ENCODE measurements at places on chromosomes 2 and 18. TPM values are rescaled to one million over a fixed set of nuclear protein-coding genes. Genes with fewer than 3 reads are reported as not detected.

- DNase-seq: peak; percentile 69
These were observed 22.4 kb upstream of the TOGARAM2 start for GRCh38 chr2:28958689-28959088.

GRCh38 chr18:5107988-5108387 lies 89.1 kb downstream of the AKAIN1 start:
- DNase-seq: no peak

DNA sequence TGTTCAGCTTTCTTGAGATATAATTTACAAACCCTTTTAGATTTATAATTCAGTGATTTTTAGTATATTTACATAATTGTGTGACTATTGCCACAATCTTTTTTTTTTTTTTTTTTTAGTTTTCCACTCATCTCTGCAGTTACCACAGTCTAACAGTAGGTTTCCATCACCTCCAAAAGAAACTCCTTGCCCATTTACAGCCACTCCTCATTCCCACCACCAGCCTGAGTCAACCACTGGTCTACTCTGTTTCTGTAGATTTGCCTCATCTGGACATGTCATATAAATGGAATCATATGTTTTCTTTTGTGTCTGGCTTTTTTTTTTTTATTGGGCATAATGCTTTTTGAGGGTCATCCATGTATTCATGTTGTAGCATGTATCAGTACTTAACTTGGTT lies 16.1 kb downstream of the MTX2 start:
- DNase-seq: no peak

DNA sequence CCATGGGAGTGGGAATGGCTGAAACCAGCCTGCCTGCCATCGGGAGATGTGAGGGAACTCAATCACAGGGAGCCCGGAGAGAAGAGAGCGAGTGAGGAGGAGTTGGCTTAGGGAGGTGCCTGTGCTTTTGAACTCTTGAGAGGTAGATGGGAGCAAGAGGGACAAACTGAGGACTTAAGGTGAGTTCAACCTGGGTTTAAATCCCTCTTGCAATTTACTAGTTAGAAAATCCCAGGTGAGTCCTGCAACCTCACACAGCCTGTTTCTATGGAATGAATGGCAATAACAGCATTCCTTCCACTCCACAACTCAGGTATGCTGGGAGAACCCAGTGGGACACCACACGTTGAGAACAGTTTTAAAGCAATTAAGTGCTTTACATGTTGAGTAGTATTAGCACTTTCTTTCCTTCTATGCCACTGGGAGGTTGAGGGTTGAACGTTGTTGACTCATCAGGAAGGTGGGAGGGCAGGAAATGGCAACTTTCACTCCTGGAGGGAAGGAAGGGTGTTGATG lies 57.3 kb downstream of the VIT start:
- DNase-seq: no peak

DNA sequence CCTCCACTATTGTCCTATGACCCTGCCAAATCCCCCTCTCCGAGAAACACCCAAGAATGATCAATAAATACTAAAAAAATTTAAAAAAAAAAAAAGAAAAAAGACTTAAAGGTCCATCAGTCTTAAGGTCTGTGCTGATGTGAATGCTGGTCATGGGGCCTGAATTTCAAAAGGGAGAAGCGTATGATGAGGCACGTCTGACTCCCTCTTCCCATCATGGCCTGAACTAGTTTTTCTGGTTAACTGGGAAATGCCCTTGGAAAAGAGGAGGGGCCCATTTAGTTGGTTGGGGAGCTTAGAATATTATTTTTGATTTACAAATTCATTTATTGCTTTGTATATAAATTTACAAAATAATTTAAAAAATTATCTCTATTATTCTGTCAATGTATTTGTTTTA lies 291.0 kb upstream of the CDH19 start:
- DNase-seq: no peak

DNA sequence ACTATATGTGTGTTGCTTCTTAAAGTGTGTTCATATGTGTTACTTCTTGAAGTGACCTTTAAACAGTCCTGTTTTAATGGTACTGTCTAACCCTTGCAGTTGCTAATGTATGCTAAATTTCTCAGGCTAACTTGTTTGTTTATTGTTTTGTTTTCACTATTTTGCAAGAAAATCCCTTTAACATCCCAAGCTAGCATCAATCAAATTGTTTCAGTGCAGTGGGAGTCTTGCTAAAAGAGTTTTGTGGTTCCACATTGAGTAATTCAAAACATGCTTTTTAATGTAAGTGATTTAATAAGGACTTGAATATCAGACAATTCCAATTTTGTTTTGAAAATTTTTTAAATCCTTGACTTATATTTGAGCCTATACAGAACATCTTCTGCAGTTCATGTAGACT lies 3.6 kb downstream of the SH3RF3 start:
- no peak for DNase-seq

DNA sequence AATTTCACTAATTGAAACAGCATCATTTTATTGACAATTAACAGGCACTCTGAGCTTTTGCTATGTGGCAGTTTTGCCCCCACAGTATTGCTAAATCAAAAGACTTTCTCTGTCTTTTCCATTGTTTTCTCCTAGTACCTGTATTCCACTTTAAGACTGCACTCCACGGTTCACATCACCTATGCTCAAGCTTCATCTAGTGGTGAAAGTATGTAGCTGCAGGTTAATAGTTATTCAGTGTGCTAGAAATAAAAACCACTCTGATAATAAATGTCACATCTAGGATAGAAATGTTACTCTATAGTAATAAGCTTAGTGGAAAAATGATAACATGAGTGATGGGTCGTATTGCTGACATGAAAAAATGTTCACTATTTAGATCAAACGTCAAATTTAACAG lies 24.6 kb downstream of the ARL6IP6 start:
- peak; percentile 19 for DNase-seq

DNA sequence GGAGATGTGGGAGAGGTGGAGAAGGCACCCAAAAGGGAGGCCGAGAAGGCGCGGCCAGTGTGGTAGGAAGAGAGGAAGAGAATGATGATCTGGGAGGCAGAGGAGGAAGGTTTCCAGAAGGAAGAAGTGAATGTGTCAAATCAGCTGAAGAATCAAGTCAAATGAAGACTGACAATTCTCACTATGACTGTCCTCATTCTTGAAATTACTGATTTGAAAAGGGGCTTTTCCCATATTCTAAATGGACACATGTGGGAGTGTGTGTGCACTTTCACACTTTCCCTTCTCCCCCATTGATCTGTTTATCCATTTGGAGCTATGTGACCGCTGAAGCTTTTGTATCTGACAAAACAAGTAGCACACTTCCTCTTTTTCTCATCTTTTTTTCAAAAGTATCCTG lies 6.1 kb downstream of the AFF3 start:
- no peak for DNase-seq

MOGAT1 gene
- not detected for total RNA-seq

SLC4A3 gene
- 6.9 TPM for total RNA-seq

DNA sequence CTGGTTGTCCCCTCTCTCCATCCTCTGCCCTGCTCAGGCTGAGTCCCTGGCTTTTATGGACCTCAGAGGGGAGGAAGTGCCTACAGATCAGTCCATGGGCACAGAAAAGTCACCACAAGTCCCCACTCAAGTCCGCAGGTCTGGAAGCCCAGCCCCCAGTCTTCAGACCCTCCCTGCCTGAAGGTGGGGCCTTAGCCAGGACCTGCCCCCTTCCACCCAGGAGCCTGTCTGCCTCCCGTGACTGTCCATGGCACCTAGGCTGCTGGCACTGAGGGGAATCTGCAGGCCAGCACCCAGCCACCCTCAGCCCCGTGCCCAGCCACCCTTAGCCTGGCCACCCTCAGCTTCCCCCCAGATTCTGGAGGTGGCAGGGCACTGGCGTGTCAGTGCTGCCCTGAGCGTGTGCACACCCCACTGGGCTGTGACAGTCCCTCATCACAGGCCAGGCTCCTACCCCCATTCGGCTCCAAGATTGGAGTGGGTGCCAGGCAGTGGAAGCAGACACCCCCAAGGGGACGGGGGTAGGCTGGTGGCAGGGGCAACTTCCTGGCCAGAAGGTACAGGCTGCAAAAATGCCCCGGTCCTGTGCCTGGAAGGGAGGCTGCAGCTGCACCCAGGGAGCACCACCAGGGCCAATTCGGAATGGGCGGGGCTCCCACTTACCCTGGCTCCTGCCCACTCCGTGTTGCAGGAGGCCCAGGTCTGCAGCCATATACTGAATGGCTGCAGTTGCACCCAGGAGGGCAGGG lies 154.7 kb upstream of the RMP24 start:
- DNase-seq: peak; percentile 15

HJURP gene
- 84.5 TPM for total RNA-seq

DNA sequence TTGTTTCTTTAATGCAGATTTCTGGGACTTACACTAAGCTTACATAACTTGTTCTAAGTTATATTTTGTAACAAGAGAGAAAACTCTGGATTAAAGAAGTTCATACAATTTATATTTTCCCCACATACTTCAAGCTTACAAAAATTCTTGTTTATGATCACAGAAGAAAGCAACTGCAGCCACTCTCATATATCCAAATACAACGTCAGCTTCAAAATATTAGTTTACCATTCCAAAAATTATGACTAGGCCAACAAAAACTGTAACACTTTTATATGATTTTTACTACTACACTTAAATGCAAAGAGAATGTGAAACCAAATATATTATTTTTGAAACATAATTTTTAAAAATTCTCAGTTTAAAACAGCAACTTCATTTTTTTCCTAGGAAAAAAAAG lies 30.9 kb downstream of the LPIN2 start:
- DNase-seq: no peak

KCNG2 gene
- total RNA-seq: 0.14 TPM

RAPGEF4 gene
- total RNA-seq: 0.69 TPM

GRCh38 chr18:25275412-25276001 lies 76.5 kb downstream of the ZNF521 start:
- DNase-seq: no peak

RUFY4 gene
- total RNA-seq: not detected

PID1 gene
- 1.5 TPM for total RNA-seq

DIPK1C gene
- total RNA-seq: 0.22 TPM

DNA sequence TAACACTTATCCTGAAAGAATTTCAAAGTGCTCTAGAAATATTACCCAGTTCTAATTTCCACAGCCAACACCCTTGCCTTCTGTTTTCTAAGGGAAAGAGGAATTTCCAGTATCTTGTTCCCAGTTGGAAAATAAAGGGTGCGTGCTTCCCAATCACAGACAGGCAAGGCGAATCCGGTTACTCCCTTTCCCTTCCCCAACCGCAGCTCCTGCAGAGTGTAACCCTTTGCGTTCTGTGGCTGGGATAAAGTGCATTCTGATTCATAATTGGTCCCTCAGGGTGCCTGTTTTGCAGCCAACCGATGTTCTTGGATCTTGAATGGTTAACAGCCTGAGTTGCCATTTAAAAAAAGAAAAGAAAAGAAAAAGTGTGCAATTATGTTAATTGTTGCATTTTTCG lies 40.6 kb upstream of the PGAP1 start:
- DNase-seq: no peak

GRCh38 chr2:4588606-4589005 lies 885.2 kb downstream of the DCDC2C start:
- no peak for DNase-seq

SPDYA gene
- total RNA-seq: 0.28 TPM

GAREM1 gene
- 4.9 TPM for total RNA-seq

GRCh38 chr2:215218587-215219577 lies 80.5 kb upstream of the ABCA12 start:
- no peak for DNase-seq

SRD5A2 gene
- 0.04 TPM for total RNA-seq

- DNase-seq: no peak
These were observed 132.6 kb downstream of the VWC2L start for GRCh38 chr2:214543386-214543955.

CTNNA2 gene
- total RNA-seq: 2.6 TPM

GRCh38 chr2:230127195-230127594 lies 58.5 kb upstream of the SLC16A14 start:
- DNase-seq: no peak

DNA sequence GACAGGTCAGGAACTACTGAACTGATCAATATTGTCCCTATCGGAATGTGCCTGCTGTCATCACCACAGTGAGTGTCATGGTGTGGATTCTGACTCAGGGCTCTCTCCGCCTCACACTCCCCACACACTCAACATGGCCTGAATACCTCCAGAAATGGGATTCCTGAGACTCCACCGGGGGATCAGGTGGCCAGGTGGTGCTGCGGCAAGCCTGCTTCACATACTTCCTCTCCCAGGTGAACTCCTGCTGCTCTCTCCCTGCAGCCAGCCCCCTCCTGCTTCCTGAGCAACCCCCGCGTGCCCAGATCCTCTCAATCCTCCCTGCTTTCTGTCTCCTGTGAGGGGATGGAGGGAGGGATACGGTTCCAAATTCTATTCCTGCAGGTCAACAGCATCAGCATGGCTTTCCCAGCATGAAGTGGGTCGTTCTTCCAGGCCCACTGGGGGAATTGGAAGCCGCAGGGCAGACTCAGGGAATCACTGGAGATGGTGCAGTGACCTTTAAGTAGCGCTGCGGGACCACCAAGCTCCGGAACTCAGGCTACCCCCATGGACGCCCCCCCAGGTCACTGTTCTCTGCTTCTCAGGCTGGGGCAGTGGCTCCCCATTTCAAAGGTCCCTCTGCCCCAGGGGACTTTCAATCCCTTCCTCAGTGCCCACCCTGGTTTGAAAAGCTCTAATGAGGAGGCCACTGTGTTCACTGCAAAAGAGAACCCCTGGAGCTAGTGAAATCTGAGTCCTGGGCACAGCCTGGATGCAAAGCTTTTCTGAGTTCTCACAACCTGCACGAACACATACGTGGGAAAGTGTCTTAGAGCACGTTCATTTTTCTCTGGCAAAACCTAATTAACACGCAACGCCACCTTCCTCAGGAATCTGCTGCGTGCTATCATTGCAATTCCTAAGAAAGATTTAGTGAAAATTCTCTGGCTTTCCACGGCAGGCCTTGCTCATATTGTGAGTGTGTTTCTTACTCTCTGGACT lies 168.4 kb downstream of the ZFP36L2 start:
- DNase-seq: peak; percentile 78

- DNase-seq: no peak
These were observed 124.0 kb downstream of the PLA2R1 start for GRCh38 chr2:159938395-159938794.

DNA sequence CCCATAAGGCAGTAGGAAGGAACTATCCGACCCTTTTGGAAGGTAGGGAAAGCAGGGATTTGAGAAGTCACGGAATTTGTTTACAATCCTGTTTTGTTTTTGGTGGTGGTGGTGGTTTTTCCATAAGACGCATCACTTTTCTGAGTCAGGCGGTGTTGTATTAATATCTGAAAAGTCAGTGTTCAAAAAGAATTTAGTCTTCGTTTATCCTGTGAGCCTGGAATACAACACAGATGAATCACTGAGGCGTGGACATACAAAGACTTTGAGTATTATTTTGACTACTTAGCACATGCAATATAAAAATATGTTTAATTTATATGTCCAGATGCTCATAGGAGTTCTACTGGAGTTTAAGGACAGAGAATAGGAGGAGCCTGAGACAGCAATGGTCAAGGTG lies 785 bp downstream of the ZNF892 start:
- DNase-seq: no peak

PRKAG3 gene
- not detected for total RNA-seq

DNA sequence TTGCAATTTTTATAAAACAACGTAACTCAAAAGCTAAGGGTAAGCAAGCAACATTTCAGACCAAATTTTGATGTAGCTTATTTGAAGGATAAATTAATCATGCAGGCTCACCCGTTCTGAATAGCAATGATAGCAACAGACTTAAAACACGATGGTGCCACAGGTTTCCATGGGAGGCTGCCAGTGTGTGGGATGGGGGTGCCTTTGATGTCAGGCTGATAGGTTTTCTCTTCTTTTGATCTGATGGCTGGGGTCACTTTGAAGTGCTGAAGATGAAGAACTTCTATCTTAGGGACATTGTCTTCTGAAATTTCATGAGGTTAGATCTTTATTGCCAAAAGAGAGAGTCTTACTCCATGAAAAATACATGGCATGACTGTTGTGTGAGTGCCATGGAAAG lies 206.8 kb downstream of the LPIN1 start:
- no peak for DNase-seq

Data from H7 (cell line).